Activated CD4-positive, alpha-beta T cell treated with anti-CD3 and anti-CD28 coated beads, Interleukin-2, Interleukin-6, amounts not matched to agents 100 ng/mL and 50 ng/mL, durations not matched to agents 16 hours and 8 hours (primary cell): ENCODE measurements at places on chromosomes 11 and 22.

- peak; percentile 41 for DNase-seq
Observed at GRCh38 chr22:49999063-49999945, 13.3 kb downstream of the IL17REL start.

DNA sequence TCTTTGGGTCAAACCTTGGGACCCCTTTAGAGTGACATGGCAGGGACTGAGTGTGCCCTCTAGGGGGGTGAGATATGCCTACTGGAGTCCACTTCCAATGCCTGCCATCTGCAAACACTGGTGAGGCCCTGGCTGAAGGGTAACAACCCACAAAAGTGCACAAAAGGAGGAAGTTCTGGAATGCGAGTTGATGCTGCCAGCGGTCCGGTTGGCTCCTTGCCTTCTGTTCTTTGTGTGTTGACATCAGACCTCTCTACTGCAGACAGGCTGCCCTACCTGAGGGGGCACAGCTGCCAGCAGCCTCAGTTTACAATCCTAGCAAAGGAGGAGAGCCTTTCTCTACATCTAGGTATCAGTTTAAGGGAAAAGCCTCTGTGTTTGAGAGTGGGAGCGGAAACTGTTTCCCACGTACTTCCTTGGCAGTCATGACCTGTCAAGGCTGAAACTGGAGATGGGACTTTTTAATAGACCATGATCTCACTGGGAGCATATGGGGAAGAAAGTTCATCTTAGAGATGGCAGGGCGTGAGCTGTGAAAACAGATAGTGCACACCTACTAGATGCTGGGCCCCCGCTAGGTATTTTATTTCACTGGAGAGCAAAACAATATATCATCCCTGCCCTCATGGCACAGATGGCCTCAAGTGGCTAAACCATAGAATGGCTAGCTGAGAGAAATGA is 27.2 kb downstream of the BMAL1 start:
- no peak for DNase-seq

DNA sequence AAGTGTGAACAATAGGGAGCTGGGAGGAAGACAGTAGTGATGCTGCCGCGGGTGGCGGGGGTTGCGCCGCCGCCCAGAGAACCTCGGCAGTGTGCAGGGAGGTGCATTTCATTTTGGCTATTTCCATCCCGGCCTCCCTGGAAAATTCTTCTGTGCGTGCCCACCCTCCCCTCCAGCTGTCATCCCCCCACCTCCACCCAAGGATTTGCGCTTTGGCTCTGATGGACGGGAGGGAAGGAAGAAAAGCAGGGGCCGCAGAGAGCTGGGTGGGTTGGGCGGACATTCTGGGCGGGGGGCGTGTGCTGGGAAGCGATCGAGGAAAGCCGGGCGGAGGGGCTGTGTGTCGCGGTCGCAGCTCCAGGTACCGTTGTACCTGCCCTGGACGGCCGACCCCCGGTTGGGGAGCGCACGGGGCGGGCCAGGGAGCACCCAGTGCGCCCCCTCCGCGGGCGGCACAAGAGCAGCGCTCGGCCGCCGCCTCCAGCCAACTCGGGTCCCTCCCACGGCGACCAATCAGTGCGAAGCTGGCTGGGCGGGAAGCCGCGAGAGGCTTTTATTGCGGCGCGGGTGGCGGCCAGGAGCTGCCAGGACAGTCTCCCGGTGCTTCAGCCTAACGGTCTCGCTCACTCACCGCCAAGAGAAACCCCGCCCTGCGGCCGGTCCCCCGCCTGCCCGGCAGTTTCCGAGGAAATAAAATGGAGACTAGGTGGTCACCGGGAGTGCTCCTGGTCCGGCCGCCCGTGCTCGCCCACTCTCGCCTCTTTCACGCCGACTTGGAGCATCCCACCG is 1.6 kb downstream of the NCAM1 start:
- no peak for DNase-seq

DNA sequence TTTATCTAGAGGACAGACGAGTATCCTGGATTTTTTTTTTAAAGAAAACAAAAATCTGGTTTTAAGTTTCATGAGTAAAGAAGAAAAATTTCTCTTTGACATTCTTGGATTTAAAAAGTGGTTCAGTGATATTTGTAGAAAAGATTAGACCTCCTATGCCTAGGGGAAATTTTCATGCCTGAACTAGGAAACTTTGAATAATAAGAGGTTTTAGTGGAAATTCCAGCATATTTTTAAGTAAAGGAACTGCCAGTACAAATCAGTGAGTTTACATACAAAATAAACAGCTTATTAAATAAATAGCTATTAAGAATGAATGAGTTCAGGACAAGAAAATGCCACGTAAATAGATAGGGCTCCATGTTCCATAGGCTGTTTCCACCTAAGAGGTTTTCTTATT is 17.5 kb downstream of the JAM3 start:
- DNase-seq = no peak

- no peak for DNase-seq
Observed at GRCh38 chr11:121132211-121132976, 31.4 kb downstream of the TECTA start.

DNA sequence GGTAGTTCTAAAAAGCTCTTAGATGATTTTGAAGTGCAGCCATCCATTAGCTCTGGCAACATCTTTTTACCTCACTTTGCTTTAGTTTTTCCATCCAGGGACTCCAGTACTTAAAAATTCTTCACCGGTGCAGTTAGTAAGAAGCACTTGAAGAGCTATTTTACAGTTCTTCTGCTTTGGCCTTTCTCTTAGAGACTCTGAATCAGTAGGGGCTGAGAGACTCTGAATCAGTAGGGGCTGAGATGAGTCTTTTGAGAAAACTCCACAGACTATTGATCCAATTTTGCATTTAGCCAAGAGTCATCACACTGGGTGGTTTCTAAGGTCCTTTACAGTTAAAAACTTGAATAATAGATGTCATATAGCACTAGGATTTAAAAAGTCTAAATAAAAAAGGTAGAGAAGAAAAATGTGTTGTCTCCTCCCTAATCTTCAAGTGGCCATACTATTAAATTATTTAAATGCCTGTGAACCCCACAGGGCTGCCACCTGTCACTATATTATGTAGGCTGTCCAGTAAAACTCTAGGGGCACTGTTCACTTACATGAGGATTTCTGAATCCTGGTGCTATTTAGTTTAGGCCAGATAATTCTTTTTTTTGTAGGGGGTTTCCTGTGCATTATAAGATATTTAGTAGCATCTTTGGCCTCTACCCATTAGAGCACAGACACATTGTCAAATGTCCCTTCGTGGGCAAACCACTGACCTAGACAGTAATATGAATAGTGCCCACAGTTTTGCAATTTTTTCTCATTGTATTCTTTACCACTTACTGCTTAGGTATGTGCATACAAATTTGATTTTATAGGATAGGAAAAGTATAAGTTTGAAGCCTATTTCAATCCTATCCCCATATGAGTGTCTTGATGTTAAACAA is 26.3 kb upstream of the HIKESHI start:
- DNase-seq = no peak
